ENCODE measurements at places on chromosomes 1 and 21.

GRCh38 chr1:37866491-37866890 is 7.1 kb upstream of the MTF1 start:
- no peak for DNase-seq

GRCh38 chr1:82215056-82215852 is 414.5 kb downstream of the ADGRL2 start:
- DNase-seq, result no peak

GRCh38 chr1:6208723-6209660 is 3.1 kb downstream of the RNF207 start:
- DNase-seq, result no peak

- DNase-seq, result no peak
Measured at GRCh38 chr1:100304921-100305320, 38.9 kb downstream of the RTCA start.

DNA sequence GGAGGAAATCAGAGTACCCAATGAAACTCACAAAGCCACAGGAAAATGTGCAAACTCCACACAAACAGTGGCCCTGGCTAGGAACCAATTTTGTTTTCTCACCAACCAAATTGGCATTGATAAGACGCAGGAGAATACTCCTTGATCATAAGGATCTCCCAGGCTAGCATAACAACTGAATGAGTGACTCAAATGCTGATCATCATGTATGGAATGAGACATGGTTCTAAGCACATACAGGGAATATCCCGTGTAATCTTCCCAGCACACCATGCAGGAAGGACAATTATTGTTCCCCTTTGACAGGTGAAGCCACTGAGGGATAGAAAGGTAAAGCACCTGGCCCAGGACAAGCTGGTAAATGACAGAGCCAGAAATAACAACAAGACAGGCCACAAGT is 180.0 kb upstream of the DUSP10 start:
- DNase-seq, result no peak

DNA sequence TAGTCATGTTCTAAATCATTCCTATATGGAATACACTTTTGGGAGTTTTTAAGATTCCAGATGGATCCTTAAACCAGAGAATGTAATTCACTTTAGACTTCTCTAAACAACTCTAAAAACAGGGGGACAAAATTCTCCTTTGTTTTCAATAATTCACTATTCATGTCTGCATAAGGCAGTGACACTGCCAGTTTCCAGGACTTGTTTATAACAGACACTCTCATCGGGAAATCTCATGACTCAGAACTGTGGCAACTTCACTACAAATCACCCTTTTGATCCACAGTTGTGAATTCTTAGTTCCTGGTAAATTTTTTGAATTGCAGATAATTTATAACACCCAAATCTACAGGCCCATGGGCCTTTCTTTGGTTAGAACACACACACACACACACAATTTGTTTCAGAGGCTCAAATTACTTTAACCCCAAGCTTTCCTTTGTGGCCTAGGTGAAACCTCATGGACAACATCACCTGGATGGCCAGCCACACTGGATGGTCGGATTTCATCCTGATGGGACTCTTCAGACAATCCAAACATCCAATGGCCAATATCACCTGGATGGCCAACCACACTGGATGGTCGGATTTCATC is at the start of gene OR2T4:
OR2T4 (plus strand) TSS at position 545 of the 595 bp plus-strand sequence; CDS start at position 545, 0 bp downstream.
- no peak for DNase-seq

DNA sequence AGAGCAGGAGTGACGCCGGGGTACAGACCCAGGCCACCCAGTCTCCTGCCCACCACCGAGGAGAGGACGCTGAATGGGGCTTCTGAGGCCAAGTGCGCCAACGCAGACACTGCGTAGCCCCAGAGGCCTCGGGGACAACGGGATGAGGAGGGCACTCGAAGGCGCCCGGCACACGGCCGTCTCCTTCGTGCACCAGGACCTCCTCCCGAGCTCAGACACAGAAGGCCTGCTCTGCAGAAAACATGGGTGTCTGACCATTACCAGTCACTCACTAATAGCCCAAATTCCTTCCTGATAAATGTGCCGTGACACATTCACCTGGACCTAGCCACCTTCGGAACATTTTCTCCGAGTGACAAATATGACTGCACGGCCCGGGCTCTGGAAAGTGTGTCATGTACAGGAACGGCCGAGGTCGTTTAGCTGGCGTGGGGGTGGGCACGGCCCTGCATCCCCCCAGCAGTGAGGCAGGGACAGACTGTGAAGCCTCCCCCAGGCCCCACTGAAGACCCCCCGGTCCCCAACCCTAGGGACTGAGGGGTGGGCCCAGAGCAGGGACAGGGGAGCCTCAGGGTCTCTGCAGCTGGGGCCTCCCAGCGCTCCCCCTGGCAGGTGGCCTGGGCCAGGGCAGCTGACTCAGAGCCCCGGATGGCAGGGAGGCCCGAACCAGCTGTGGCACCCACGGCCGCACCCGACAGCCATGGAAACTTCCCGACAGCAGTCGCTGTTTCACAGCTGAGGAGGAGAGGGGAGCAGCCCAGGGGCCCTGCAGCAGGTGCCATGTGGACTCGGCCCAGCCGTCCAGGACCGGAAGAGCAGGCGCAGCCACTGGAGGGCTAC is 16.7 kb upstream of the COL6A2 start:
- no peak for DNase-seq

DNA sequence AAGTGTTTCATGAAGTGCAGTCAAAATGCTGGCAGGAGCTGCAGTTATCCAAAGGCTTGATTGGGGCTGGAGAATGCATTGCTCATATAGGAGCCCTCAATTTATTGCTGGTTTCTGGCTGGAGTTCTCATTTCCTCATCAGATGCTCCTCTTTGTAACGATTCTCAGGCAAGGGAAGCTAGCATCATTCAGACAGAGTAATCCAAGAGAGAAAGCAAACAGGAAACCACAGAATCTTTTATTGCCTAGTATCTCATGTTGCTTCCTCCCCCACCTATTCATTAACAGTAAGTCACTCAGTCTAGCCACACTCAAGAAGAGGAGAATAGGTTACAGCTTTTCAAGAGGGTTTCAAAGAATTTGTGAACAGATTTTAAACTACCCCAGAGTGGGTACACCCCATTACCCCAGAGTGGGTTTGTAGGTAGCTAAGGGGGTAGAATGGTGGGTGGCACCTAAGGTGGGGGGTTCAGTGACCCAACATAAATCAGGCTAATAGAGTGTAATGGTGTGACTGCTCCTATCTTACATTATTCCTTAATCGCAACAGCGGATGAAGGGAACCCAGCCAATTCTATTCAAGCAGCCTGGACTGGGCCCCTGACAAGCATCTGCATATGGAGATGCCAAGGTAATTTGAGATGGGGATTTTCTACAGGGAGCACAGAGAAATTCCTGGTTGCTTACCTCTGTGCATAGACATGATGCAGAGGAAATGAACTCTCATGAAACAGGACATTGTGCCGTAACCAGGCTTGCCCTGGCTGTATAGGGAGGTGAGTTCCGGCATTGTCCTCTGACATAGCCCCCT is 67.1 kb downstream of the KCNJ15 start:
- no peak for DNase-seq

DNA sequence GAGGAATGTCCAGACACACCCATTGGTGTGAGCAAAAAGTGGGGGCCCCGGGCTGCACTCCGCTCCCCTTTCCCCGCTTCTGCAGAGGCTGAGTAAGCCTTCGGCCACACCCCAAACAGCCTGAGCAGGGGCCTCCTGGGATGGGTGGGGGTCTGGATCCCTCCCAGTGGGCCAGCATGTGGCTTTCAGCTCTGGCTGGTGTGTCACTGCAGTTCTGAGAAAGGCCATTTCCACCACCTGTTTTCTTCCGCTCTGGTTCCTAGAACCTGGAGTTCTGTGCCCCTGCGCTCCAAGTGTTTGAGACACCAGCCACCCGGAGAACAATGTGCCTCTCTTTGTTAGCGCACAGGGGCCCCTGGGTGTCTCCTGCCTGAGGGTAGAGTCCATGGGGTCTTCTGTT is 30.9 kb downstream of the SLC37A1 start:
- no peak for DNase-seq

- DNase-seq, result no peak
Measured at GRCh38 chr21:45410151-45410864, 5.3 kb downstream of the COL18A1 start.

DNA sequence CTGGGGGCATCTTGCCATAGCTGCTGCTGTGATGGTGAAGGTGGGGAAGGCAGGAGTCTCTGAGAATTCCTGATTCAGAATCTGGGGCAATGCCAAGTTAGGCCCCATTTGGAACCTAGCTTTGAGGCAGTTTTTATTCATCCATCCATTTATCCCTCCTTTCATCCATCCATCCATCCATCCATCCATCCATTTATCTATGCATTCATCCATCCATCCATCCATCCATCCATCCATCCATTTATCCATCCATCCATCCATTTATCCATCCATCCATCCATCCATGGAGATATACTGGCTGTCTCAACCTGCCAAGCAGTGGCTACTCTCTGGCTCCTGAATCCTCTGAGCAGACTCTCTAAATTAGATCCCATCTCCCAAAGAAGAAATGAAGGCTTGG is 83.1 kb downstream of the PRDM16 start:
- no peak for DNase-seq

- DNase-seq, result no peak
Measured at GRCh38 chr1:97461782-97462181, 459.1 kb downstream of the DPYD start.

GRCh38 chr1:175129644-175129996 is 62.0 kb downstream of the TNN start:
- no peak for DNase-seq

- no peak for DNase-seq
Measured at GRCh38 chr21:25850126-25850842, 115.5 kb downstream of the GABPA start.

GRCh38 chr1:50427086-50427817 is 4.0 kb upstream of the DMRTA2 start:
- no peak for DNase-seq

DNA sequence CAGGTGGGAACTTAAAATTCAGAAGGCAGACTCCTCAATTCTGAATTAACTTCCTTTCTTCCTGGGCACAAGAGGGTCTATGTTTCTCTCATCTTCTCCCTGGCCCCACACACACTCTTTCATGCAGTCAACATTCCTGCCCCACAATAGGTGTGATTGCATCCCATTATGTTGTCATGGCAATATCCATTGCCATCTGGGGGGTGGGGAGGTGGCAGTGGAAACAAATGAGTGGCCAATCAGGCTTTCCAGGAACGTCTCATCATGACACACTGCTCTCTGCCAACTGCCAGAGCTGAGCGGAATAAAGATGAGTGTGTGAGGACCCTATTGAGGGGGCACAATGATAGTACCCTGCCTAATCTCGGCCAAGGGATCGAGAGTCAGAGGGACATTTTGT is 80.4 kb downstream of the KCND3 start:
- DNase-seq, result no peak

GRCh38 chr21:14753466-14754258 is 207.5 kb upstream of the SAMSN1 start:
- DNase-seq, result no peak

All from stimulated activated CD4-positive, alpha-beta T cell treated with anti-CD3 and anti-CD28 coated beads, TNF-alpha, amount 100 ng/mL, for 4 hours (primary cell).